MM.1S (cell line): ENCODE measurements at places on chromosomes 1 and 21.
A peak's percentile ranks its signal among the peaks of the same experiment; 100 is the strongest.

GRCh38 chr1:3912809-3913685 lies 13.0 kb upstream of the C1orf174 start:
- no peak for DNase-seq
- H3K36me3 ChIP-seq: no peaks in the 10 kb centered on the region
- peaks cover 16% of the 10 kb centered on the region for H3K27me3 ChIP-seq
- no peak overlapping the region for H3K4me3 ChIP-seq

- no peaks in the 10 kb centered on the region for H3K36me3 ChIP-seq
- H3K27ac ChIP-seq: no peak within 1 kb of the TSS
- peaks cover 5% of the 10 kb centered on the region for H3K27me3 ChIP-seq
Measured at GRCh38 chr1:206117151-206117948, at the start of gene AVPR1B. Gene AVPR1B (minus strand): TSS chr1:206117388. CDS start chr1:206116890, 498 bp downstream.

GRCh38 chr21:31873696-31874599 lies 1.1 kb downstream of the HUNK start:
- H3K4me3 ChIP-seq: peak overlapping the region; percentile 78
- peak; percentile 60 for DNase-seq
- H3K36me3 ChIP-seq: no peaks in the 10 kb centered on the region
- peaks cover 21% of the 10 kb centered on the region for H3K27me3 ChIP-seq
- peaks cover 16% of the 10 kb centered on the region for H3K4me1 ChIP-seq

- no peaks in the 10 kb centered on the region for H3K4me1 ChIP-seq
- no peaks in the 10 kb centered on the region for H3K36me3 ChIP-seq
- no peaks in the 10 kb centered on the region for H3K27me3 ChIP-seq
- DNase-seq: no peak
- H3K4me3 ChIP-seq: no peak overlapping the region
Measured at GRCh38 chr21:33870768-33871167, 44.8 kb downstream of the ATP5PO start.

DNA sequence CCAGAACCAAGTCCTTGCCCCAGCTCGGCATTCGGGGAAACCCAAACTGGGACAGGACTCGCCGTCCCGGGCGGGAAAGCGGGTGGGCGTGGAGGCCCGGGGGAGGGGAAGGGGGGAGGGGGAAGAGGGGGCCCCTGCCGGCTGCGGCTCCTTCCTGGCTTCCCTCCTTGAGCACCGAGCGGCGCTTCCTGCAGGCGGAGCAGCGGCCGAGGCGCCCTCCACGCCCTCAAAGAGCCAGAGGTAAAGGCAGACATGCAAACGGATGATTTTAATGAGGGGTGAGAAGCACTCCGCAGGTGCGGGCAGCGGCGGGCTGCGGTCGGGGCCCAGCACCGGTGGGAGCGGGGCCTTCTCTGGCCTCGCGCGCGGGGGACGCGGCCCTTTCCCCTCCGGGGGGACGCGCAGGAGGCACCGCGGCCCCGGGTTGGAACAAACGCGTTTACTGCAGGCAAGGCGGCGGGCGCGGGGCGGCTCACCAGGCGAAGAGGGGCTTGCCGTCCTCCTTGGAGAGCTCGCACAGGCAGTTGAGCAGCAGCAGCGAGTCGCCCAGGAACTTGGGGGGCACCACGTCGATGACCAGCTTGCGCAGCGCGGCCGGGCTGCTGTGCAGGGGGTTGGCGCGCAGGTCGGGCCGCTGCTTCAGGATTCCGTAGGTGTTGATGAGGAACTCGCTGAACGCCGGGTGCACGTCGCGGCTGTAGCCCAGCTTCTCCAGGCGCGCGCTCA lies 5.7 kb upstream of the FTCD start:
- no peaks in the 10 kb centered on the region for H3K4me1 ChIP-seq
- DNase-seq: no peak
- H3K36me3 ChIP-seq: no peaks in the 10 kb centered on the region
- no peaks in the 10 kb centered on the region for H3K27me3 ChIP-seq
- H3K27ac ChIP-seq: no peak overlapping the region
- no peak overlapping the region for H3K4me3 ChIP-seq

DNA sequence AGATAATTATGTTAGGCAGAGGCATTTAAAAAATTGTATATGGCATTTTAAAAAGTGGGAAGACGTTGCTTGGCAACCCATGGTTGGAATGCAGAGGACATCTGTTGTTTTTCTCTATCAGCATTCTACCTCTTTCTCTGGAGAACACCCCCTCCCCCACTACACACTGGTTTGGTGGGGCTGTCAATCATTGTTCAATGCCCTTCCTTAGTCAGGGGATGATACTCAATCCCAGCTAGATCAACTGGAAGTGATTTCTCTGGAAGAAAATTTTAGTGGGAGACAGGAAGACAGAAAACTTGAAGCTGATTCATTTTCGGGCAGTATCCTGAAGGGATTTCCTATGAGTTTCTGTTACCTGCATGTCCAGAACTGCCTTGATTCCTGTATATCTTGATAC lies 35.7 kb upstream of the CAP1 start:
- H3K4me3 ChIP-seq: no peak overlapping the region
- no peak for DNase-seq
- H3K27ac ChIP-seq: no peak overlapping the region
- no peaks in the 10 kb centered on the region for H3K36me3 ChIP-seq

- H3K4me1 ChIP-seq: peaks cover 12% of the 10 kb centered on the region
- H3K27ac ChIP-seq: no peak overlapping the region
- H3K27me3 ChIP-seq: no peaks in the 10 kb centered on the region
- H3K36me3 ChIP-seq: no peaks in the 10 kb centered on the region
- DNase-seq: no peak
Measured at GRCh38 chr1:41632781-41633575, 148.5 kb upstream of the EDN2 start.

DNA sequence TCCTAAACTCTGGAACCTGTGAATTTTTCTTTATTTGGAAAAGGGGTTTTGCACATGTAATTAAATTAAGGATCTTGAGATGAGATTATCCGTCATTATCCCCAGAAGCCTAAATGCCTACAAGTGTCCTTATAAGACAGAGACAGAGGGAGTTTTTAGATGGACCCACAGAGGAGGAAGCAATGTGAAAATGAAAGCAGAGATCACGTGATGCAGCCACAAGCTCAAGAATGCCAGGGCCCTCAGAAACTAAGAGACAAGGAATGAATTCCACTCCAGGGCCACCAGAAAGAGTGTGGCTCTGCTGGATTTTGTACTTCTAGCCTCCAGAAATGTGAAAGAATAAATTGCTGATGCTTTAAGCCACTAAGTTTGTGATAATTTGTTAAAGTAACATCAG lies 183.6 kb upstream of the UBE2U start:
- H3K27ac ChIP-seq: no peak overlapping the region
- H3K27me3 ChIP-seq: no peaks in the 10 kb centered on the region
- peak; percentile 76 for DNase-seq
- peak overlapping the region; percentile 29; the same call in 1 of the 2 replicates for H3K4me3 ChIP-seq

- no peak for DNase-seq
- H3K27ac ChIP-seq: no peak overlapping the region
- no peak overlapping the region for H3K4me3 ChIP-seq
- H3K4me1 ChIP-seq: no peaks in the 10 kb centered on the region
- H3K27me3 ChIP-seq: peaks cover 41% of the 10 kb centered on the region
- H3K36me3 ChIP-seq: no peaks in the 10 kb centered on the region
Measured at GRCh38 chr1:4369335-4369734, 285.1 kb upstream of the AJAP1 start.

DNA sequence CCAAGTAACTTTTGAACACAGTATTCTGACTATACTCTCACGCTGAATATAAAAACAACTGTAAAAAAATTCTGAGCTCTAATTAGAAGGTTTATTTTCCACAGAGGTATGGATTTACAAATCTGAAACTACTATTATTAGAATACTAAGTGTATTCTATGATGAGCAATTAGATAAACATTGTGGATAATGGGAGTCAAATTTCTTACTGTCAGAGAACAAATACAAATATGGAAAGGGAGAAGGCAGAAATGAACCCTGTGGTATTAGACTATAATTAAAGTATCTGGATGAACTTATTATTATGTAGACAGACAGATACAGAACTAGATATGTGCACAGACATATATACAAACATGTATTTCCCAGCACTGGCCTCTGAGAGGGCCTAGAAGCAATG lies 22.6 kb downstream of the ALDH9A1 start:
- H3K36me3 ChIP-seq: 0 out of 2 replicates have a peak, but pooled peaks cover 5% of the 10 kb centered on the region
- DNase-seq: no peak
- no peak overlapping the region for H3K27ac ChIP-seq
- H3K4me1 ChIP-seq: no peaks in the 10 kb centered on the region
- no peak overlapping the region for H3K4me3 ChIP-seq
- H3K27me3 ChIP-seq: no peaks in the 10 kb centered on the region

DNA sequence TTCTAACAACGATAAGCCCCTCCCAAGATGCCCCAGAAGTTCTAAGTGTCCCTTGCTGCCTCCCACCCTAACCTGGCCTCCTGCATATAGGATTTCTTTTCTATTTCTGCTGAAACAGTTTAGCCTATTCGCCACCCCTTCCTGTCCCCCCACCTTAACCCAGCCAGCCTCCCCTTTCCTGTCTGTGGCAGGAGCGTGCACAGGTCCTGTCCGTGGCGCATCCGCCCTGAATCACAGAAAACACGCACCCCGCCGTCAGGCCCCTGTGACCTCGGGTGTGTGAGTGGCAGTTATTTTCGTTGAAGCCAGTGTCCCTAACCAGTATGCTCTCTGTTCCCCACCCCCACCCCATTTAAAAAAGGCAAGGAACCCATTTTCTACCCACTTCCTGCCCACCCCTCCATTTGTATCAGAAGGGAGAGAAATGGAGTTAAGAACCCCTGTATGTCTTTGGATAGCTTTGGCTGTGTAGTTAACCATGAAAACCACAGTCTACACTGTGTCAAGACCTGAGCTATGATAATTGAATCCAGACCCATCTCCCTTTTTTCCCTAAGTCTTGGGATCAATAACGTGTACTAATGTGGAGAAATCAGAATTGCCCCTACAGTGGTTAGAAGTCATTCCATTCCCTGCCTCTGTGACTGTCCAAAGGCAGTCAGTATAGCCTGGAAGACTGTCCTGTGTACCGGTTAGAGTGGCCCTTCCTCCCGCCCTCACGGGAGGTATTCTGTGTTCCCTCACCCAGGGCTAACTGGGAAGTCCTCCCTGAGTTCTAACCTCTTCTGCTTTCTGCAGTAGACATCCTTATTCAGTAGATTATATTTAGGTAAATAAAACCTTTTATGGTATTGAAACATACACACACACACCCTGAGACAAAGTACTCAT lies 1.8 kb downstream of the PLEKHO1 start:
- H3K4me1 ChIP-seq: peaks cover 31% of the 10 kb centered on the region
- peak overlapping the region; percentile 73 for H3K4me3 ChIP-seq
- H3K27me3 ChIP-seq: no peaks in the 10 kb centered on the region
- H3K36me3 ChIP-seq: no peaks in the 10 kb centered on the region

GRCh38 chr1:27979151-27979858 lies 19.5 kb downstream of the XKR8 start:
- DNase-seq: peak; percentile 52
- no peaks in the 10 kb centered on the region for H3K36me3 ChIP-seq
- no peak overlapping the region for H3K27ac ChIP-seq
- no peaks in the 10 kb centered on the region for H3K27me3 ChIP-seq
- H3K4me1 ChIP-seq: no peaks in the 10 kb centered on the region

DNA sequence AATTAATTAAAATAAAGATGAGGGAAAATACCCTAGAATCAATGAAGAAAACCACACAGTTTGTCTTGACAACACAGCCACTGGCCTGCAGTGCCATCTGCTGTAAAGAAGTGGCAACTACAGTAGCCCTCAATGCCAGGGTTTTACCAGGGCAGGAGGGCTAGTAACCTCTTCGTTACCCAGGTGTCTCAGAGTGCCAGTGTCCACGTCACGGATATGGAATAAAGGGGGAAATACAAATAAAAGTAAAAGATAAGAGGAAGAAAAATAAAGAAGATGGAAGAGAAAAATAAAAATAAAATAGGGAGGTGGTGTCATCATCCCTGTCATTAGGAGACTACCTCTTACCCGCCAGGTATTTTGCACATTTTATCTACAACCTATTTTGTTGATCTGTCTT lies 14.2 kb upstream of the SLC44A3 start:
- DNase-seq: peak; percentile 12
- no peaks in the 10 kb centered on the region for H3K27me3 ChIP-seq
- no peak overlapping the region for H3K4me3 ChIP-seq

GRCh38 chr1:198290089-198290683 lies 133.4 kb downstream of the NEK7 start:
- DNase-seq: no peak
- H3K4me3 ChIP-seq: no peak overlapping the region
- H3K36me3 ChIP-seq: no peaks in the 10 kb centered on the region; the same call in 1 of the 2 replicates
- peaks cover 8% of the 10 kb centered on the region; the same call in 1 of the 2 replicates for H3K4me1 ChIP-seq

- H3K4me3 ChIP-seq: no peak overlapping the region
- H3K27me3 ChIP-seq: no peaks in the 10 kb centered on the region
- no peak overlapping the region for H3K27ac ChIP-seq
- peak; percentile 52 for DNase-seq
- no peaks in the 10 kb centered on the region for H3K4me1 ChIP-seq
Measured at GRCh38 chr21:24895885-24896734, 711.2 kb downstream of the MRPL39 start.

GRCh38 chr1:151711044-151711800 lies 5.4 kb downstream of the CELF3 start:
- H3K4me3 ChIP-seq: no peak overlapping the region
- H3K4me1 ChIP-seq: 0 out of 2 replicates have a peak, but pooled peaks cover 8% of the 10 kb centered on the region
- H3K27ac ChIP-seq: no peak overlapping the region

- no peak overlapping the region for H3K4me3 ChIP-seq
- H3K27me3 ChIP-seq: no peaks in the 10 kb centered on the region; the same call in 1 of the 2 replicates
- no peaks in the 10 kb centered on the region for H3K4me1 ChIP-seq
- H3K27ac ChIP-seq: no peak overlapping the region
Measured at GRCh38 chr1:43134640-43135039, 37.5 kb downstream of the EBNA1BP2 start.

DNA sequence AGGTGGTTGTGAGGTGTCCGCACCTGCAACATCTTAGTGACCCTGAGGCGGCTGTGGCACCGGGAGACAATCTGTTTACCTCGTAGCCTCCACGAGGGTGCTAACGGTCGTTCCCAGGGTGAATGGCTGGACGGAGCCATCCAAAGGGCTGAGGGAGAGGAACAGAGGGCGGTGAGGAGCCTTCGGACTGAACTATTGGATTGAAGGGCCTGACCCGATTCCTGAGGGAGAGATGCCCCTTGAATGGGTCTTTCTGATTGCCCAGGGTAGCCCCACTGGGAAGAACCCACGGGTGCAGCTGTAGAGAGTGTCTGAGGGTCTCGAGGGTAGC lies 2.3 kb downstream of the NR5A2 start:
- H3K27ac ChIP-seq: no peak overlapping the region
- H3K27me3 ChIP-seq: peaks cover 14% of the 10 kb centered on the region; the same call in 1 of the 2 replicates
- DNase-seq: no peak
- no peaks in the 10 kb centered on the region for H3K36me3 ChIP-seq
- H3K4me3 ChIP-seq: peak overlapping the region; percentile 63
- 0 out of 2 replicates have a peak, but pooled peaks cover 5% of the 10 kb centered on the region for H3K4me1 ChIP-seq

- no peak for DNase-seq
- 0 out of 2 replicates have a peak, but pooled peaks cover 4% of the 10 kb centered on the region for H3K36me3 ChIP-seq
- H3K4me1 ChIP-seq: no peaks in the 10 kb centered on the region
- H3K4me3 ChIP-seq: no peak overlapping the region
- H3K27me3 ChIP-seq: no peaks in the 10 kb centered on the region
- H3K27ac ChIP-seq: no peak overlapping the region
Measured at GRCh38 chr1:236860674-236861073, 65.6 kb downstream of the MTR start.

- DNase-seq: no peak
- peak overlapping the region; percentile 85 for H3K27ac ChIP-seq
- no peaks in the 10 kb centered on the region for H3K27me3 ChIP-seq
- H3K4me3 ChIP-seq: no peak overlapping the region
- H3K36me3 ChIP-seq: no peaks in the 10 kb centered on the region
- H3K4me1 ChIP-seq: peaks cover 90% of the 10 kb centered on the region
Measured at GRCh38 chr1:11567244-11568065, 86.8 kb downstream of the FBXO2 start.

- H3K36me3 ChIP-seq: no peaks in the 10 kb centered on the region
- H3K27me3 ChIP-seq: no peaks in the 10 kb centered on the region
- H3K27ac ChIP-seq: no peak overlapping the region
- no peak overlapping the region for H3K4me3 ChIP-seq
Measured at GRCh38 chr1:65577278-65577677, 156.8 kb downstream of the LEPR start.
